Fibroblast of mammary gland (primary cell): ENCODE measurements at places on chromosomes 2 and 18.

GRCh38 chr18:6979954-6980353 lies 137.6 kb downstream of the LAMA1 start:
- DNase-seq, result no peak

DNA sequence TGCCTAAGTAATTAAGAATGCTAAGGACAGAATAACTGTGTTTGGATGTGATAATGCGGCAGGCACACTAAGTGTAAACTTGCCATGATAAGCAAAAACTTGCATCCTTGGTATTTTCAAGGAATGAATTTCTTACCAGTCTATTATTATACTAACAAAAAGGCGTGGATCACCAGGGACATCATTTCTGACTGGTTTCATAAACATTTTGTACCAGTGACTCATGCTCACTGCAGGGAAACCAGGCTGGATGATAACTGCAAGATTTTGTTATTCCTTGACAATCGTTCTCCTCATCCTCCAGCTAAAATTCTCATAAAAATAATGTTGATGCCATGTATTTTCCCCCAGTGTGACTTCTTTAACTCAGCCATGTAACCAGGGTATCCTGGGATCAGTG lies 289.5 kb downstream of the CDCA7 start:
- peak; percentile 70 for DNase-seq

DNA sequence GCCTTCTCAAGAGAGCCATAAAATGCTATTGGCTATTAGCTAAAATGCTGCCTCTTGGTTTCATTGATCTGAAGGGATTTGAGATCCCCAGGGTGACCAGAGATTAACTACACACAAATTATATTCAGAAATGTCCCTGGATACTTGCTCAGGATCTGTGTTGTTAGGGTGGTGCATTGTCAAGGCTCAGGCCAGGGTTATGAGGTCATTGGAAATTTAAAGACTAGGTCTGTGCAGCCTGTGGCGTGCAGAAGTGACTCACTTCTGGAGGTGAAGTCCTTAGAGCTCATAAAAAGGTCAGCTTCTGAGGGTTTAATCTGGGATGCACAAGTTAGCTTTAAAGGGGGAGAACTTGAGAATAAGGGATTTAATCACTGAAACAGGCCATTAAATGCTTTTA lies 23.5 kb downstream of the LRRTM1 start:
- DNase-seq, result no peak

- no peak for DNase-seq
These were observed 108.6 kb upstream of the TEKT4 start for GRCh38 chr2:94762600-94762999.

- no peak for DNase-seq
These were observed 11.7 kb upstream of the EDAR start for GRCh38 chr2:109000738-109001137.

- DNase-seq, result no peak
These were observed 172.2 kb downstream of the LDLRAD4 start for GRCh38 chr18:13390711-13391110.

- DNase-seq, result no peak
These were observed 43.2 kb downstream of the TMEM18 start for GRCh38 chr2:634041-634440.

DNA sequence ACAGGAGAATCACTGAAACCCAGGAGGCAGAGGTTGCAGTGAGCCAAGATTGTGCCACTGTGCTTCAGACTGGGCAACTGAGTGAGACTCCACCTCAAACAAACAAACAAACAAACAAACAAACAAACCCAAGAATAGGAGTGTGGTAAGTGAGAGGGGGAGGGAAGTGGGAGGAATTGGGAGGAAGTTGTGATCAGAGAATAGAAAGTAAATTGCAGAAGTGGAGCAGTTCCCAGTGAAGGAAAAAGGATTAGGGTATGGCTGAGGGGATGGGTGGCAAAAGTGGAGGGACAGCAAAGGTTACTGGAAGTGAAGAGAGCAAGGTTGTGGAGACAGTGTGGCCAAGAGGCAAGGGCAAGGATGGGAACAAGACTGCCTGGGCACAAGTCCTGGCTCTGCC lies 41.1 kb upstream of the C1GALT1C1L start:
- DNase-seq, result no peak

DNA sequence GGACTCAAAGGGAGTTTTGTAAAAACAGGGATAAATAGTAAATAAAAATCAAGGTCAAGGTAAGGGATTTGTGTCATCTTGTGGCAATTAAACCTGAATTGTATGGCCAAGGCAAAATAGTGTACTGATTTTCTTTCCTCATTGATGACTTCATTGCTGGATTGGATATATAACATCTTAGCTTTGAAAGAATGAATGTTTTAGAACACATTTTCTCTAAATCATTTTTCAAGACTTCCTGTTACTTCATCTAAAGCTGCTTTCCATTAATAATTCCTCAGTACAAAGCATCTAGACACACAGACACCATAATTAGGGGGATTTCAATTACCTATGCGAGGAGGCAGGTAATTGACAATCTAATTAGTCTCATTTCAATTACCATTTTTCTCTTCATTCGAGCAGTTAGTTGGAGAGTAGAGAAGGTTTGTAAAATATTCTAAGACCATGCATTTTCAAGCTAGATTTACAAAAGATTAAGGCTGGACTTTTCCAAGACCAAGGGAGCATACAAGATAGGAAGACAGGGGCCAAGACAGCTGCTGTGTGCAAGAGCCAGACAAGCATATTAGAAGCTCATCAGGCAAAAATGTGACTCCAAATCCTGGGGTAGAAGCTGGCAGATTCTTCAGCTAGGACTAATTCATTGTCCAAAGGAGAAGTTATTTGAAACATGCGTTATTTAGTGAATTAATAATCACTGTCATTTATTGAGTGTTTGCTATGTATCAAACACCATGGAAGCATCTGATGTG lies 253.6 kb downstream of the EPHA4 start:
- DNase-seq, result no peak

DNA sequence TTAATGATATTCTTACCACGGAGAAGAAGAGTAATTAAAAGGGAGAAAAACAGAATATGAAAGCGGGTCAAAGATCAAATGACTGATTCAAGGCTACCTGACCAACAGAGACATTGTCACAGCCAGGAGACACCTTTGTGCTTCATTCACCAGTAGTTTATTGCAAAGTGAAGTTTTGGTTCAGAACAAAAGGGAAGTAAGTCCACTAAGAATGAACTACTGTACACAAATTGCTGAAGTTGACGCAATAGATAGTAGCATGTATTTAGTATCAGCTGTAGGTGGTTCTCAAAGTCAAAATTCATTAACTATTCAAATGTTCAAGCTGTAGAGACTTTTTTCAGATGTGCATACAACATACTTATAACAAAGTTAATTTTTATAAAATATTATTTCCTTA lies 64.7 kb upstream of the COX7A2L start:
- no peak for DNase-seq

GRCh38 chr2:120703330-120703994 lies 32.2 kb upstream of the GLI2 start:
- DNase-seq, result peak; percentile 95

DNA sequence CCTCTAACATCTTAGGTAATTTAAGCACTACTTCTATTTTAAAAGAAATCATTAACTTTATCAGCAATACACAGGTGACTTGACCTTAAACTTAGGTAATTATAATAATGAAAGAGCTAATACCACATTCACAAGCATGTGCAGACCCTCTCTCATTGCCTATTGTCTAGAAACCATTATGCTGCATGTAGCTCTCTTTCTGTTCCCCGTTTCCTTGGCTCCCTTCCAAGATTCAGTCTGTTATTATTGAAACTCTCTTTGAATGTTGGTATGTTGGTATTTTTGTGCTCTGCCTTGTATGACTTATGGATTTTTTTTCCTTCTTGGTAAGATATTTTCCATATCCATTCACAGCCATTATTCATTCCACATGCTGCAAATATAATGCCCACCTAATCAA lies 201.2 kb downstream of the CDCA7 start:
- DNase-seq, result no peak

GRCh38 chr2:231278868-231279267 lies 80.4 kb downstream of the ARMC9 start:
- no peak for DNase-seq

DNA sequence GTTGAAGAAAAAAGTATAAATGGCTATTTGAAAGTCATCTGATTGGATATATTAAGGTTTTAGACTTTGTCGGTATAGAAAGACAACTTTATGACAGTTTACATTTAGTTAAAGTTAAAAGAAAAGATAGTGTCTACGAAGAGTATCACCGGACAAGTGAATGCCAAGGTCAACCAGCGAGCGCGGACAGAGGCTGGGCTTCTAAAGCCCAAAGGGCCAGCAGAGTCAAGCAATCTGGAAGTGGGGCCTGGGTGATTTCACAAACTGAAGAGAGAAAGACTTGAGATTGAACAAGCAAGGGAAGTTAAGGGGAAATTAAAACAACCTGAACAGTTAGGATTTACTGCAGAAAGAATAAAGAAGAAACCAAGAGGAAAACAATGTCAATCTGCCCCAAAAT lies 16.3 kb downstream of the ZNF521 start:
- DNase-seq, result no peak

DNA sequence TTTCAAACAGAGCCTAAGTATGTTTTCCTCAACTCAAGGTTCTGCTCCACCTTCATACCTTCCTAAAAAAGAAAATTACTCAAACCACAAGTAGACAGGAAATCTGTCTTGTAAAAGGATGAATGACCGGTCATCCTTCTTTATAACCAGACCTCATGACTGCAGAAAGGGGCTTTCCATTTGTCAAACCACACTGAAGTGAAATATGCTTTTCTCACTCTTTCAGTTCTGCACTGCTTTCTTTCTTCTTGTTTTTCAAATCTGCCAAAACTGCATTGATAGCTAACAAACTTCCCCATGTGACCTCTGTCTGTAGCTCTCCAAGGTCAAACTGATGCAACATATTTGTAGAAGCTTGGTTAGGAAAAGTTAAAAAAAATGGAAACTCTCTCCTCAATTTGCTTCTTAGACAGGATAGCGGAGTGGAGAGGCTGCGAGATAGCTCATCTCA lies 308.9 kb upstream of the CCDC68 start:
- DNase-seq, result no peak

DNA sequence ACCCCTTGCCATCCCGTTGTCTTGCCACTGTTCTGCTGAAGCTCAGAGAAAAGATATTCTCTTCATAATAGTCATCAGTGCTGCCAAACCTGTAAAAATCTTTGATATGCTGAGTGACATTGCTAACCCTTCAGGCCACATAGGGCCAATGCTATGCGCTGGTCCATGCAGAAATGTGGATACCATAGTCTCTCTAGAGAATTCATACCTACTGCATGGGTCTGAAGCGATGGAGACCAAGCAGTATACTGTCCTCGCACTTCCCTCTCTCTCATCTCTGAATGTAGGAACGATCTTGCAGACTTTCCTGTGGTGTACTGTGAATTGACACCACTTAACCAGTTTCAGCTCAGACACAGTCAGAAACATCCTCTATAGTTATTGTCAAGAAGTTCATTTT lies 17.9 kb upstream of the ANKRD44 start:
- DNase-seq, result no peak

- DNase-seq, result no peak
These were observed 48.7 kb downstream of the LYPD1 start for GRCh38 chr2:132621131-132621875.

- no peak for DNase-seq
These were observed 60.8 kb downstream of the FAM168B start for GRCh38 chr2:131032393-131032836.

DNA sequence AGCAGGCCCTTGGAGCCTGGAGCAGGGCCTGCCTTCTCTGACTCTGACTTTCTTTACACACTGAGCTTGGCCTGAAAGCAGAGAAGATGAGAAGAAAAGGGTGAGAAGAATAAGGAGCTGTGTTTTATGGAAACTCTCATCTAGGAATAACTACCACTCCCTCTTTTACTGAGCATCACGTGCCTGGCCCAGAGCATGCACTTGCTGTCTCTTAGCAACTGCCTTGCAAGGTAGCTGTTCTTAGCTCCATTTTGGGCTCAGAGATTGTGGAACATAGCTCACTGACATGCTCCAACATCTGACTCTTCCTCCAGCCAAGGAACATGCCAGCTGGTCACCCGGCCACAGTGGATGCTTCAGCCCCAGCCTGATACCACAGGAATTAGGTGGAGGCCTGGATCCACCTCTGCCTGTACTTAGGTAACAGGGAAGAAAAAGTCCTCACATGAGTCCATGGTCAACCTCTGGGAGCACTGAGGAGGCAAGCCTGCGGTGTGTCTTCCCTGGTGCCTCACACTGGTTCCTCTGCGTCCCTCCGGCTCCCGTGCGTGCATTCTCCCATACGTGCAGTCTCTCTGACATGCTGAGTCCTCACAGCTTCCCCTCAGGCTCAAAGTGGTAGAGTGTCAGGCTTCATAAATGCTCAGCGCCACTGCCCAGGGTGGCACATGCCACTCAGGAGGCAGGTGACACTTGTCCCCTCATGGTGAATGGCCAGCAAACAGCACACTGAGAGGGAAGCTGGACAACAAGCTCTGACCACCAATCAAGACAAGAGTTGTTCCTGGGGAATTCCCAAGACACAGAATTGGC lies 35.7 kb downstream of the AMER3 start:
- DNase-seq, result no peak

GRCh38 chr2:169507698-169508097 lies 1.8 kb upstream of the KLHL41 start:
- peak; percentile 75 for DNase-seq

- peak; percentile 30 for DNase-seq
These were observed 136.9 kb downstream of the GAREM1 start for GRCh38 chr18:32333781-32334180.
